B cell (primary cell): ENCODE measurements at places on chromosomes 2 and 18.

DNA sequence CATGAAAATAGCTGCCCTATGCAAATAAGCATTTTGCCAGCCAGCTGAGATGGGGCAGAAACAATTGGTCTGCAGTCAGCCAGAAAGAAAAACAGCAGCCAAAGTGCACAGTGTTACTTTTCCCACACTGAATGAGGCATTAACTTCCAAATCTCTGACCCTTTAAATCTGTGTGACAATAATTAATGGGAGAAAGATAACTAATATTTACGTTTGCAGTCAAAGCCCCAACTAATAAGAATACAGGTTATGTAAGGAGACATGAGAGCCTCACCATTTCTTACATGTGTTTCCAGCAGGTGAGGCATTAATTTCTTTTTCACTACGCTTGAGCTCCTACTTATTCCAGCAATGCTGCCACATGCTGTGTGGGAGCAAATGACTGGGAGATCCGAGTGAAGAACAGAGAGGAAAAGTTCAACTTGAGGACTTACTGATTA, 339.0 kb downstream of the SATB2 start:
- no peak for DNase-seq

DNA sequence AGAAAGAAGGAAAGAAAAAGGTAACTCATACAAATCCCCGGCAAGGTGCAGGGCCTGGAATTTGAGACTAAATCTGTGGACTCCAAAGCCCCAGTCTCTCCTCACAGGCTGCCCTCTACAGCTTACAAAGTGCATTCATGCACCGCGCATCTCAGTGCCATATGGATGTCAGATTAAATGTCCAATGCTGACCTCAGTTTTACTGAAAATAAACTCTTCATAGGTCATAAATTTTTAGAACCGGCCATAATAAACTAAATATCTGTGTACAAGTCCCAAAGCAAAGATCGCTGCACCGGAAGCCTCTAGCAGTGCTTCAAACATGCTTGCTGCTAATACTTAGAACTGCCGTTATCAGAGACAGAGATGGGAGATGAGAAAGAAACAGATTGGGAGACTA, 17.7 kb downstream of the ST6GAL2 start:
- DNase-seq = no peak

DNA sequence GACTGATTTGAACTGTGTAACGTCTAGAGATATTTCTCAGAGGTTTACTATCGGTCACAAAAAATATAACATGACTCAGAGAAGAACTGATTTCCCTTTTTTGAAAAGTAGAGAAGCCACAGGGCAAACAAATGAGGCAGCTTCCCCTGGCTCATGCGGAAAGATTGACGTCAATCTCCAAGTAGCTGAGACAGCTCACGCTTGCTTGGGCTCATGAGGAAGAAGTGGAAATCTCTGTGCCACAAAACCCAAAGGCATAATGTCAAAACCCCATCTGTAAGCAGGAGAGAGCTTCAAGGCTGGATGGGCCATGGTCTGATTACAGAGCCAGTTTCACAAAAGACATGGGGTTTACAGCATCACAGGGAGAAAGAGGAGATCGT, 188.1 kb downstream of the ARL4C start:
- peak; percentile 91 for DNase-seq

DNA sequence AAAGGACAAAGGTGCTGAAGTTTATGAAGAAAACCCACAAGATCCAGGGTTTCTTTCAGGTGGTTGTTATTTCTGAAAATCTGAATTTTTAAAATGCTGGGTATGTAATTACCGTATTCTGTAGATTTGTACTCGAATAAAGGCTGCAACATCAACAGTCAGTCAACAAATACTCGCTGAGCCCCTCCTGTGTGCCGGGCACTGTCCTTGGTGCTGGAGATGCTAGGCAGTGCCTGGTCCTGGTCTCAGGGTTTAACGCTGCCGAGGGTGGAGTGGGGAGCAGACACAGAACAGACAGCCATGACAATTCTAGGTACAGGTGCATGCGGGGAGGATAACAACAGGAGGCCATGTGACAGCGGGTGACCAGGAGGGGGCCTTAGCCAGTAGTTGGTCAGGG, 27.2 kb upstream of the PDIA6 start:
- DNase-seq = no peak

GRCh38 chr2:105643405-105644173, 101.1 kb upstream of the NCK2 start:
- DNase-seq = no peak

DNA sequence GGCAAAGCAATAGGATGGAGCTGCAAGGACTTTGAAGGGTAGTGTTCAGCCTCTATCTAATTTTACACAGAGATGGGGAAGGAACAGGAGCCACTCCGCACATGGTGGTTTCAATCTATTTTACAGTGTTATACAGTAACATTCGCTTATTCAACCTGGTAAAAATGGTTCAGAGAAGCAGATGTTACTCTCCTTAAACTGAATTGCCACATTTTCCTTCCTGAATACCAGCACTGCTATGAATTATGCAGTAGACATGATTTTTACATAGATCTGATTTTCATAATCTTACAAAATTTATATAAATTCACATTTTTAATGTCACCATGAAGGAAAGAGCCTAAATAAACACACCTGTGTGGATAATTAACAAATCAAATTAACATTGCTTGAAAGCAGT, 85.0 kb downstream of the ITGA4 start:
- no peak for DNase-seq

DNA sequence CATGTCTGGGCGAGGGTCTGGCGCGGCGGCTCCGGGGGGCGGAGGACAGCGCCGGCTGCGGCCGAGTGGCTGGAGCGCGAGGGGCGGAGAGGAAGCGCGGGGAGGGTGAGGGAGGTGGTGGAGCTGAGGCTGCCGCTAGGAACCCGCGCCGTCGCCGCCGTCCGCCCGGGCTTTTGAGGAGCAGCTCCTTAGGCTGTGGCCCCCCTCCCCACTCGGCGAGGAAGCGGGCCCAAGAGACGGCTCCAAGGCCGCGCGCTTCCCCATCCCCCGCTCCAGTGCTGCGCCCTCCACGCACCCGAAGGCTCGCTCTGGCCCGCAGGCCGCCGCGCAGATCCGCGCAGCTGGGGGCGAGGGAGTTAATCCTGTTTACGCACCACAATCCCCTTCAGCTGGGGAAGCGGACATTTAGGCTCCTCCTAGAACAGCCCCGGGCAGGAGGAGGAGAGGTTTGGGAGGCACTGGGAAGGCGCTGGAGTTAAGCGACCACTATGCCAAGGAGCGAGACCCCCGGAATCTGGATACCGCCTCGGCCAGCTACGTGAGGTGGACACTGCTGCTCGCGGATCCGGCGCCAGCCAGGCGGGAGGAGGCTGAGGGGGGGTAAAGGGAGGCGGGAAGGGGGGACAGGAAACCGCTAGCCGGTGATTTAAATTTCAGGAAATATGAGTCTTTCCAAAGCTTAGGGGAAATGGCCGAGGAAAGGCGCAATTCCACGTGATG, at the start of gene CNRIP1:
Gene CNRIP1, minus strand, starts transcription at position 552 of the 720 bp plus-strand sequence. Its CDS starts 549 bp downstream, at position 3.
- DNase-seq = peak; percentile 51

- DNase-seq = peak; percentile 50
Observed at GRCh38 chr2:12613137-12613835, 103.5 kb upstream of the TRIB2 start.
